ENCODE measurements at places on chromosomes 1 and 21.

- no peak for DNase-seq
Measured at GRCh38 chr1:157279138-157279801, 141.1 kb upstream of the ETV3 start.

DNA sequence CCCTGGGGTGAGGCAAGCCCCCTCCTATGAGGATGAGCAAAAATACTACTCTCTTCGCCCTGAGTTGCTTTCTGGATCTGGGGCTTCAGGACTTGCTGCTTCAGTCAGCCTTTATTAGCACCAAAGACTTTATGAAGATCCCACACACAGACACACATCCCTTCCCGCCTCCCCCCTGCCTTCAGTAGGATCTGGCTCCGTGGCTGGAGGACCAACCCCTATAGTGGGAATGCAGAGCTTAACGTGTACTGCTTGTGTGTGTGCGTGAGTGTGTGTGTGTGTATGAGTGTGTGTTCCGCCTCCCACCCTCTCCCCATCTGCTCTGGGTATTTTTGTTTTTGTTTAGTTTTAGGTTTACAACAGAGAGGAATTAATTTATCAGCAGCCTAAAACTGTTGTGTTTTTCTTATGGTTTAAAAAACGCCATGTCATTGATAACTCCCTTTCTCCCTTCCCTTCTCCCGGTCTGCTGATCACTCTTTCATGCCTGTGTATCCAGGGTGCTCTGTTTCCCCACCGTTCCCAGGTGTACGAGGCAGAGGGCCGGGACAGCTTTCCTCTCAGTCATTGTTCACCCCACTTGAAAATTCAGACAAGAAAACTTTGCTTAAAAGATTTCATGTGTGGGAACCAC is 27.5 kb upstream of the ZFP69B start:
- no peak for DNase-seq

DNA sequence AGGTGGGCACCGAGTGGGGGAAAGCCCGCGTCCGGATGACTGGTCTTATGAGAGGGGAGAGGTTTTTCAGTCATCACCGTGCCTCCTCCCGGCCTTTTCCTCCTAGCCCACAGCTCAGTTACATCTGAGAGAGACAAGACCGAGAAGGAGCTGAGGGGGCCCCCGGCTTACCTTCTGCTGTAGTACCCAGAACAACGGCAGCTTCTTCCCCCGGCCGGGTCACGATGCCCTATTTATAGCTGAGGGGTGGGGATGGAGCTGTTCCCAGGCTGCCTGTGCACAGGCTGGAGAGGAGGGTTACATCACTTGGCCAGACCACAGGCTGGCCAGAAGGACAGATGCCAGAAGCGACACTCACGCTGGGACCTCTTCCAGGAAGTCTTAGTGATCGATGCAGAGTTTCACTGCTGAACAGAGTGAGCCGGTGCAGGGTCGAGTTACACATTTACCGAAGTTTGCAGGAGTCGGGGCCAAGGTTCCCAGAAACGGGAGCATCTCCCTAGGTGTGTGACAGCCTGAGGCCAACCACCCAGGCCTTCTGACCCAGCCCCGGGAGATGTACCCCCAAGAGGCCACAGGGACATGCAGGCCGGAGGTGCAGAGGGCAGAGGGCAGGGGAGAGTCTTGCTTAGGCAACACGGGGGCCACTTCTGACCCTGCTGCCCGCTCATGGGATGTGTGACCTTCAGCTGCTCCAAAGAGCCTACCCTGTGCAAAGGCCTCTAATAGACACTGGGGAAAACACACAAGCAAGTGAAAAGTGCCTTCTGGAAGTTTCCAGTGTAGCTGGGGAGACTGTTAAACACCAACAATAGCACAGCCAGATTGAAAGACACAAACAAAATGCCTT is at the start of gene AGT:
AGT (minus strand) TSS at position 208 of the 850 bp plus-strand sequence. CDS start 3,299 bp downstream, outside the sequence.
- DNase-seq: peak; percentile 85

- peak; percentile 68 for DNase-seq
Measured at GRCh38 chr1:87968197-87968955, 639.7 kb downstream of the LMO4 start.

DNA sequence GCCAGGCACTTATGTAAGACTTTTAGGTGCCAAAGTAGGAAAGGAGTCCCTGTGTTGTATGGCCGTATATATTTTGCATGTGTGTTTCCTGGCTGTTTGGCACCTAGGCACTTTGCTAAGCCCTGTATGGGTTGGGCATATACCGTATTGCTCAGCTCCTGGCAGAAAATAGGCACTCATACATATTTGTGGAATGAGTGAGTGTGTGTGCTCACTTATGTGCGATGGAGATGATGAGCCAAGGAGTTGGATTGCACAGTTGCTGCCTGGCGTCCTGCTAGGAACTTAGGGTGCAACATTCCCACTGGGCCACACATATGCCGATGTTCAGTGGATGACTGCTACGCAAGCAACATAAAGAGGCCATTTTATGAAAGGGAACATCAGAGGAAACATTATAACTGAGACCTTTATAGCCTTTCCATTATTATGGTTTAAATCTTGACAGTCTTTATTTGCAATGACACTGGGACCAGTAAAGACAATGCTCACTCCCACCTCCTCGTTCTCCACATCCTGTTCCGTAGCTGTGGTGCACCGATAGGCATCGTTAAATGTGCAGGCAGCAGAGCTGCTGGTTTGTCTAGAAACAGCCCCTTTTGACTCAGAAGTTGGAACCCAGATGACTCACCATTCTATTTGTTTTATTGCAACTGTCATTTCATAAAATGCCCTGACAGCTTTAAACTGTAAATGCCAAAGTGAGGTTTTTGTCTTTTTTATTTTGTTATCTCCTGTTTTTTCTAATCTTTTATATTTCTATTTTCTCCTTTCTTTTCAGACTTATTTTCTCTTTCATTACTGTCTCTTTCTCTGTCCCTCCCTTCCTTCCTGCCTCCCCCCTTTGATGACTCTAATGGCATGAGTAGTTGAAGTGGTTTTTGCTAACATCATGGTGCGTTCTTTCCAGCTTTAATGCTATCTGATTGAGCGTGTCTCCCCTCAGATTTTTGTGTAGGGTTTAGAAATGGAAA is 36.1 kb downstream of the PEX14 start:
- DNase-seq: no peak

DNA sequence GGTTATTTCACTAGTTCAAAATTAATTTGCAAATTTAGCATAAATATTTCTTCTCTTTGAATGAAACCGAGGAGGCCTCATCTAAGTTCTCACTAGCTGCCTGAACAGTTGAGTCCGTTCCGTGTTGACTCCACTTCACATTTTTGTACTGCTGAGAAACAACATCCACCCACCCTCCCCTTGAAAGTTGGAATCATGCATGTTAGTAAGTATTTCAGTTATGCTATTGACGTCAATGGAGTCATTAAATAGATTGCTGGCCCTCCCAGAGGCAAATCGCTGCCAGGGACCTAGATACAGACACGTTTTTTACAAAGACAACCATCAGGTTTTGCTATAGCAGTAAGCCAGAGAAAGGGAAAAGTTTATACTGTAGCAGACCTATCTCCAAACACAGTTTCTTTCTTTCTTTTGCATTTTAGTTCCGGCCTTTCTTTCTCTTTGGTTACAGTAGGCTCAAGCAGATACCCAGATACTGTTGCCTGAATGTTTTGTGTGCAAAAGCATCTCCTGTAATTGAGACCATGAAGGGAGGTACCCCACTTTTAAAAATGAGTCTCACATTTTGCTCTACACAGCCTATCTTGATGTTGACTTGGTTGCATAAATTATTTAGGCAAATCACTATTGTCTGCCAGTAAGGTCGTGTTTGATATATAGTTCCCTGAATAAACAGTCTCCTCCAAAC is 262.6 kb upstream of the SGIP1 start:
- DNase-seq: peak; percentile 85

- DNase-seq: no peak
Measured at GRCh38 chr1:182875889-182876288, 36.7 kb downstream of the DHX9 start.

DNA sequence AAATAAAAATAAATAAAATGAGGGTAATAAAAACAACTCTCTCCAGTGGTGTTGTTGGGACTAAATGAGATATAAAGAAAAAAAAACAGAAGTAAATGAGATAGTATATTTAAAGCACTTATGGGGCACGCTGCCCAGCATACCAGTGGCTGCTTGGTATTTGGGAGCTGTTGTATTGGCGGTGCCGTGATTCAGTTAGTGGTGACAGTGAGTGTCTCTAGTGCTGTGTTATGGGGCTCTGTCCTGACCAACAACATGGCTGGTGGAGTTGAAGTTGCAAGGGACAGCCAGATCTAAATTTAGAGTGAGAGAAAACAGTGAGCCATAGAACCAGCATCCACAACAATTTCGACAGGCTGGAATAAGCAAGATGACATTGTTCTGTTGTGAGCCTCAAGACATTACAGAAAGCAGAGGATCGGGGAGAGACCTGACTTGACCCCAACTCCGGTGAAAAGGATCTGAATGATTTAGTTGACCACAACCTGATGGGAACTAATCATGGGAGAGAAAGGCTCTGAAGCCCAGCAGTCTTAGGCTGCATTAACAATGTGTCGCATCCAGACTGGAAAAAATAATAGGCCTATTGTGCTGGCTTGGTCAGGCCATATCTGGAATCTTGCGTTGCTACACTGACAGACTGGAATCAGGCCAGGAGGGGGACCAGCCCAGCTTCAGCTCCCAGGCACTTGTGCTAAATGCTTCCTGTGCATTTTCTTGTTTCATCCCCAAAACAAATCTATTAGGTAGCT is 2.4 kb upstream of the MFSD2A start:
- no peak for DNase-seq

DNA sequence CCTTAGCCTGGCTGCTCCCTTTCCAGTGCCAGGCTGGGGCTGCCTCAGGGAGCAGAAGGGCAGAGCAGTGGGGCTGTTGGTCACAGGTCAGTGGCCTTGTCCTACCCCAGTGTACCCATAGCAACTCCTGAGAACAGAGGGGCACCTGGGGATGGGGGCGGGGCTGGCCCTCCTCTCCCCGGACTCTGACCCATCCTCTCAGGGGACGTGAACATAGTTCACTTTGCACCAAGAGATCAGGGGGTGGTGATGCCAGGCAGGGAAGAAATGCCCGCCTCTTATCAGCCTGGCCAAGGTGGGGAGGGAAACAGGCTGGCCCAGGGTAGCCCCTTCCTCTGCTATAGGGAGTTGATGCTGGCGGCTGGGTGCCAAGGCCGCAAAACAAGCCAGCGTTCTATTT is 4.9 kb downstream of the ETNK2 start:
- no peak for DNase-seq

DNA sequence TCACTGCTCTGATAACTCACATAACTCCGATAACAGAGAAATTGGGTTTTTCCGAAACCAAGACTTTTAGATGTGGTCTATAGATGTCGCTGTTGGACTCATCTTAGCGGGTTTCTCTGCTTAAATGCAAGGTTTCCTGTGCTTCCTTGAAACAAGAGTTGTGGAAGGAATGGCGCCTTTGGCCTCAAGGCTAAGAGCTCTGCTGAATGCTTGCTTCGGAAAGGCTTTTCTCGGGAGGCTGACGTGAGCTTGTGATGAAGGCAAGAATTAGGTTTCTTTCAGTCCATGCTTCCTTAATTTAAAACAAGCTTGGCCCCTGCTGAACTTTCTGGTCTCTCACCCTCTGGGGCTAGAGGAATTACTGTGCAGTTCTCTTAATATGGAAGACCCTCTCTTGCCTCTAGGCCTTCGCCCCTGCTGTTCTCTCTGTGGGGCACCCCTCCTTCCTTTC is 113.5 kb downstream of the MAP3K21 start:
- DNase-seq: no peak

DNA sequence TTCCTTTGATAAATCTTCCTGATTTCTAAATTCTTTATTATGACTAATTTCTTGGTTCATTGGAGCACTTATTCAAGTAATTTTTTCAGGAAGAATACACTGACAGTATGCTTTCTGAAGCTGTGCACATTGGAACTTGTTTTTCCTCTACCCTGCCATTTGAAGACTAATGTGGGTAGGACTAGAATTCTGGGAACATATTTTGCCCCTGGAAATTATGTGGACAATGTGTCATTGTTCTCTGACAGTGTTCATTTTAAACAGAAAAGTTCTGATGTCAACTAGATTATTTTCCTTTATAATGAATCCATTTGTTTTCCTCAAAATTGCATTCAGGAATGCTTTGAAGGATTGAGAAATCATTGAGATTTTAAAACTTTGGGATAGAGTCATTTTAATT is 34.8 kb upstream of the ST6GALNAC5 start:
- DNase-seq: no peak

DNA sequence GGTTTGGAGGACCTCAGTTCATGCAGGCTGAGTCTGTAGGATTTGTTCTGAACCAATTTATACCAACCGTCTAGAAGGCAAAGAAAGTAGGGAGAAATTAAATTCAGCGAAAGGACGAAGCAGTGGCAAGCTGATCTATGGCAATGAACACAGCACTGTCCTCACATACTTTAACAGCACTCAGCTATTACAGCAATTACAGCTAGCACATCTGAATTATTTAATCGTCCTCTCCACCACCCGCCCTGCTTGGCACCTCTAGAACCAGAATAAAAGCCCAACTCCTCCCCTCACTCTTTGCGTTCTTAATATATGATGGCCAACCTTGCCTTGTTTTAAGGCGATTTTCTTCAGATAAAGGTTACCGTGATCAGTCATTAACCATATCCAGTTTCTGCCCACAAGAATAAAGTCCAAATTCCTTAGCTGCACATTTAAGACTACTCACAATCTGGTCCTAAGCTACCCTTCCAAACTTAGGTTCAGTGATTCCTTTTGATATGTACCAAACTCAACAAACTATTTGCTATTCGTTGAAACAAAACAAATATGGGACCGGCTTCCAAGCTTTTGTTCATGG is 169.4 kb upstream of the ESRRG start:
- no peak for DNase-seq

- no peak for DNase-seq
Measured at GRCh38 chr1:172776071-172776470, 117.2 kb downstream of the FASLG start.

DNA sequence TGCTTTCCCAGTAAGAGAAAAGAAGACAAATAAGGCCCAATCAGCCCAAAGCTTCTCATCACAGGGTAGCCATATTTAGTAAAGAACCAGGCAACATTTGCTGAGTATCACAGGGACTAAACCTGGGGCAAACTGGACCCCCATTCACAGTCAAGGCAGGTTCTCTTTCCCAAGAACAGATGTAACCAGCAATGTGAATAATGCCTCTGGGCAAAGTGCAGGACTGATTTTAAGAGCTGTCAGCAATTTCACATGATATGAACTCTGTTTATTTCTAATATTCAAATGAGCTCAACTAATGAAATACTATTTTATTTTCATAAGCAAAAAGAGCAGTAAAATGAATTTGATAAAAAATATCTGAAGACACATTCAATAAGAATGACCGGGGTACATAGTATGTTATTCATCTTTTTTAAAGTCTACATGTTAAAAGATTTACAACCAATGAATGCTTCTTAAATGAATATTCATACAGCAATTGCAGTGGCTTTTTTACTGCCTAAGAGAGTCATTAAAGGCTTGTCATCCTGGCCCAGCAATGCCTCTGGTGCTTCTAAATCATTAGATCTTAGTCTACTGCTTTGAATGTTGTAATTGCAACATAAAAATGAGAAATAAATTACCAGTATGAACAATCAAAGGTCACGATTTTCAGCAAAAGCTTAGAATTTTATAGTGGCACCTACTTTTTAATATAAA is 308.8 kb downstream of the SMYD3 start:
- no peak for DNase-seq

GRCh38 chr1:93880731-93881130 is 1.7 kb upstream of the DNTTIP2 start:
- DNase-seq: no peak

GRCh38 chr1:55045430-55045829 is 6.1 kb downstream of the PCSK9 start:
- DNase-seq: no peak

GRCh38 chr1:5142389-5142788 is 488.0 kb downstream of the AJAP1 start:
- DNase-seq: no peak
